Anterior cingulate cortex (tissue), 58 donors: ENCODE measurements at places on chromosomes 5 and 9.

DNA sequence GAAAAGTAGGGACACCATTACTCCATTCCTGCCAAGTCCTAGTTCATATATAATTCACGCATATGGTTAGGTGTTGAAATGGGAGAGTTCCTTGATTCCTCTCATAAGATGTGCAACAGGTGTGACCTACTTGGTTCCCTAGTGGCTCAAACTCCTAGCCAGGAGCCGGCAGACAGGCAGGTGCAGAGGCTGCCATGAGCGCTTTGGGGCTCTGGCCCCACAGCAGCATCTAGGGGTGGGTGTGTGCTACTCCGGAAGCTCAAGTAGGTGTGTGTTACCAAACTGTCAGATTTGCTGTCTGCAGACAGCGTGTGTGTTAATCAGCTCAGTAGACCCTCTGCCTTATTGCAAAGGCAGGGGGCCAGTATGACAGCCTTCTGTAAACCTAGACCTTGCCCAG, 1652.4 kb upstream of the ACO1 start:
- no peak for DNase-seq

DNA sequence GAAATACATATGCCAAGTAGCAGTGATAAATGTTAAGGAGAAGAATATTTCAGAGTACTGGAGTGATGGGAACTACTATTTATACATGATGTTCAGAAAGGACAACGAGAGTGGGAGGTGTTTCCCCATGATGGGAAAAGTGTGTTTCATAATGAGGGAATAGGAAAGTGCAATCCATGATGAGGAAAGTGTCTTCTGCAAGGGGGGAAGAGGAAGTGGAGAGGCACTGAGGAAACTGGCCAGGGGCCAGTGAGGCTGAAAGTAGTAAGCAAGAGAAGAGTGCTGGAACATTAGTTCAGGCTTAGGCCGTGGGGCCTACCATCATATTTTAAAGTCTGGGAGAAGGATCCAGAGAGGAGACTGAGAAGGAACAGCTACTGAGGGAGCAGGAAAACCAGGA, 327.2 kb downstream of the SLF1 start:
- DNase-seq: no peak

GRCh38 chr9:4442806-4443205, 47.5 kb upstream of the SLC1A1 start:
- DNase-seq: no peak

DNA sequence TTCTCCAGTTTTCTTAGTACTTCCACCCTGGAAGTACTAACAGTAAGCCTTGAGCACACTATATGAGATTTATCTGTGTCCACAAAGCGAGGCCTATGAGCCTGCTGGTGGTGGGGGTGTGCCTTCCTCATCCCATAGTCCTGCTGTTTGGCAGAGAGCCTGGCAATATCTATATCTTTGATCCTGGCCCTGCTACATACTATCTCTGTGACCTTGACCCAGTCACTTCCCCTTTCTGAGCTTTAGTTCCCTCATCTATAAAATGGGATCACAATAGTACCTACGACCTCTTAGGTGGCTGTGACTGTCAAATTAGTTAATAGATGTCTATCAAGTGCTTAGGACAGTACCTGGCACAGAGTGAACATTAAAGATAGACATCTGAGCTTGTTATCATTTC, 114.6 kb upstream of the SAP30L start:
- no peak for DNase-seq

- no peak for DNase-seq
Measured at GRCh38 chr9:69759021-69759420, 790 bp downstream of the PTAR1 start.

- no peak for DNase-seq
Measured at GRCh38 chr5:179870403-179870903, 11.8 kb upstream of the MRNIP start.

DNA sequence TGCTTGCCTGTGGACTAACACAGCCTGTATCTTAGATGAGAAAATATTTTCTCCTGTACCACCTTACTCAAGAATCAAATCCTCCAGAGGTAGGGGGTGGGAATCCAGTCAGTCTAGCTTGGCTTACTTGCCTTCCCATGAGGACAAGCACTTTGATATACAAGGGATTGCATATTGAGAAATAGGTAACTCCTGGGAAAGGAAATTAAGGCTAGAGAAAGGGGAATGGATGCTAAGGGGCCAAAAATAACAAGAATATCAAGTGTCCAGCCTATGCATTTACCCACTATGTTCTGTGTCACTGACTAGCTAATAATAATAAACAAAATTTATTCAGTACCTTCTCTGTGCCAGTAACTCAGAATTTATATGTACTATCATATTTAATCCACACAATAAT, 21.4 kb upstream of the SNX2 start:
- DNase-seq: no peak

GRCh38 chr5:3449481-3449880, 146.2 kb upstream of the IRX1 start:
- DNase-seq: no peak

- DNase-seq: no peak
Measured at GRCh38 chr9:107268560-107268959, 14.5 kb upstream of the RAD23B start.

DNA sequence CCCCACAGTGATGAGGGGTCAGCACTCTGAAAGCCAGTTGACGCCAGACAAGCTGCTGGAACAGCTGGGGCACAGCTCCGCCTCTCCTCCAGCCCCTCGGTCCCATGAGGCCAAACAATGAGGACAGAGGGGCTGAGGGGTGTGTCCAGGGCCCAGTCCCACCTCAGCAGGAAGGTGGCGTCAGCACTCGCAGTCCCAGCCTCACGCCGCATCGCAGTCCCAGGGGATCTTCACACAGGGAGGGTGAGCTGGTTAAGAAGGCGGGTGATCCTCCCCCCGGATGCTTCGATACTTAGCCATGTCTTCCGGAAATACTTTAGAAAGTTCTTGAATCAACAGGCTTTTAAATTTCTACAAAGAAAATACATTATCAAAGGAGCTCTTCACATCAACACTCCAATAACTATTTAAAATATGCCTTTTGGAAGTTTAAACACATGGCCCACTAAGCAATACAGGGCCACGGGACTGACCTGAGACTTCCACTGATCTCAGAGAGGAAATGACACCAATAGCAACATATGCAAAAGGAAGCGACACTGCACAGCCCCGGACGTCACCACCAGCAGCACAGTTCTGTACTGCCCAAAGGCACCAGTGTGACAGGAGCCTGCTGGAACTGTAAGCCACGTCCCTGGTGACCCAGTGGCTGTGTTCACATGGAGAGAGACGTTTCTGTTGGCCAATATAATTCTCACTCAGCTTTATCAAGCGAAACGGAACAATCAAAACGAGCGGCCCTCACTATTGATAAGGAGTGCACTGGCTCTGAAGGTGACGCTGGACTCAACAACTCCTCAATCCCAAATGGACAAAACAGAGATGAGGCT, 5.9 kb downstream of the MED10 start:
- DNase-seq: no peak

- DNase-seq: no peak
Measured at GRCh38 chr5:7878381-7878873, 9.5 kb downstream of the MTRR start.

GRCh38 chr9:134522502-134522848, 119.1 kb upstream of the COL5A1 start:
- DNase-seq: no peak

- no peak for DNase-seq
Measured at GRCh38 chr5:168162464-168162863, 129.0 kb upstream of the WWC1 start.

DNA sequence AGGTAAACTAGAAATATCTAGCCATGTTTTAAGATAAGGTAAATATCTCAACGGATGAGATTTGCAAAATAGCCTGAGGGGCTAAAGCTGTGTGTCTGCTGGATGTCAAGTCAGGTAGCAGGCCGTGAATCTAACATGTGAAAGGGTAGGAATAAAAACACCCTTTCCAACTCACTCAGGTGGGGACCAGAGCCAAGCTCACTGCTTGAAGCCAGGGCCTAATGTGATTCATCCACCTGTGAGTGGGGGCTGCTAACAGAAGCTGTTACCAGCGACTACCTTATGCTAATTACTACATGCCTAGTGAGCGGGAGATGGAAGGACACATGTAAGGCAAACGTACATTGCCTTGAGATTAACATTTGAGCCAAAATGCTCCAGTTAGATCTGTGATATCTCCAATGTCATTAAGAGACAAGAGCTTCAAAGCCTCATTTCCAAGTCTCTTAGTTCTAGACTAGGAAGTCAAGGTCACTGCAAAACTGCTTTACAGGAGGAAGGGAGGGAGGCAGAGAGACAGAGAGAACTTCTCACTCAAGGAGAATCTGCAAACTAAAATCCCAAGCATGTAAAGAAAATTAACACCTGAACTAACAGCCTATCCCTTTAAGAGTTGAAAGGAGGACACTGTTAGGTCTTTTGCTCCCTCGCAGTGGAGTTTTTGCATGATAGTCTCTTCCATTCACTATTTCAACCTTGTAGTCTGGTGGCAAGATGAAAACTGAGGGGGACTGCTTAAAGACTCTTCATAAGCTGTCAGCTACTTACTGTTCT, 141.6 kb upstream of the RPS23 start:
- no peak for DNase-seq

DNA sequence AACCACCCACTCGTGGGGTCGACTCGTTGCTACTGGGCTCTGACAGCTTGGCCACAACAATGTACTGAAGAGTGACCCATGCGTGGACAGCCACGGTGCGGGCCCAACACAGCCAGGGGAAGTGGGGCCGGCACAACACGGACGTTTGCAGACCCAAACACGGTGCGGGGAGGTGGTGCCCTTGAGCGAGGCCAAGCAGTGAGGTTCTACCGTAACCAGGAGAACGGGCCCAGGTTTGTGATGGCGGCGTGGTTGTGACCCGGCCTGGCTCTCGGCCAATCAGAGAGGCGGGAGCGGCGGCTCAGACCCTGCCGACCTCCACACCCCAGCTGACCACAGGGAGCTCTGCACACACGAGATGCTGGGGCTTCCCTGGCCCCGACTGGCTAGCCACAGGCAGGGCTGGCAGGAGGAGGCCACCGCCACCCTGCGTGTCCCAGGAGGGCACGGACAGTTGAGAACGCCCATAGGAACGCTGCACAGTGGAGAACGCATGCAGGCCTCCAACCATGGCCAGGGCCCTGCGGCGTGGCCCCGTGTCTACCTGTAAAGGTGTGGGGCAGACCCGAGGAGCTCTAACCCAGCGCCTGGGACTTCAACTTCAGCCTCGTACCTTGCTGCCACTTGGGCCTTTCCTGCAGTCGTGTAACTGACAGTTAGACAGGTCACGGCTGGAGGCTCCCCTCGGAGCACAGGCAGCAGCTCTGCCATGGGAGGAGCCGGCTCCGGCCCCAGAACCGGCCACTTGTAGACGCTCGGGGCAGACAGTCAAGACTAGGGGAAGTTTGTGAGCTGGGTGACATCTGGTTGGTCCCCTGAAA, 13.7 kb downstream of the BRD3 start:
- DNase-seq: no peak

DNA sequence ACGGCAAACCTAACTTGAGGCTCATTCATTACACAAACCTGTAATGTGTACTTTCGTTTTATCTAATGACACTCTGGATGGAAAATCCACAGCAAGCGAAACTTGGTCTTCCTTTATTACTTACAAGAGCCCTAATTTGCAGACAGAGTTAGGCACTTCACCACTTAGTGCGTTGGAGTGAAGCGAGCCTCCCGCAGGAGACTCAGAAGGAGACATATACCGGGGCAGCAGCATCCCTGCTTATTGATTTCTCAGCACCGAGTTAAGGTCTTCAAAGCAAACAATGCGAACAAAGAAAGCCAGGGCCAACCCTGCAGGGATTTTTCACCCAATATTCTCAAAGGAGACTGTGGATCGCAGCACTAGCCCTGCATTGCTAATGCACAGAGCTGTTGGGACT, 28.6 kb downstream of the LSM11 start:
- DNase-seq: no peak

DNA sequence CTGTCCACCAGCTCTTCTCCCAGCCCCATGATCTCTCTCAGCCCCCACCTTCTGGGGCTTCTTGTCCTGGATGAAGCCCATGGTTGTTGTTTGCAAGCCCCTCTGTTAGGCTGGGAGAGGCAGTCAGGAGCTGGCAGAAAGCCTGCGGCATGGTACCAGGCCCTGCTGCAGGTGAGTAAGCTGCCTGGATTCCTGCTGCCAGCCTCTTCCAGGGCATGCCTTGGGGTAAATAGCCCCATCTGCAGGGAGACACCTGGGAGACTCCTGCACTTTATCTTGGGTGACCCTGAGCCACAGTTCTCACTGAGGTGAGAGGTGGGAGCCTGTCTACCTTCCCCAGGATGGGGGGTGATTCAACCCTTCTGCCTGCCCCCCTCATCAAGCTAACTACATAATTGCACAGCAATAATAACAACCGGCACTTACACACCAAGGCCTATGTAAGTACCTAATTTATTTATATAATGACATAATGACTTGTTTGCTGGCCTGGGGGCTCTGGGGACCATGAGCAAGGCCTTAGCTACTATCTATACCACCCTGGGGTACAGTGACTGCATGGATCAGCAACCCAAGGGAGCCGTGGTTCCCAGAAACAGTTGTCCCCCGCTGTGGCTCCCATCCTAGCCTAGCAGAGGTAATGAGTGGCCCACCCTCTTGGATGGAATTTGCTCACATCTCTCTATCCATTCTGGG, 116.0 kb downstream of the PSD2 start:
- no peak for DNase-seq

DNA sequence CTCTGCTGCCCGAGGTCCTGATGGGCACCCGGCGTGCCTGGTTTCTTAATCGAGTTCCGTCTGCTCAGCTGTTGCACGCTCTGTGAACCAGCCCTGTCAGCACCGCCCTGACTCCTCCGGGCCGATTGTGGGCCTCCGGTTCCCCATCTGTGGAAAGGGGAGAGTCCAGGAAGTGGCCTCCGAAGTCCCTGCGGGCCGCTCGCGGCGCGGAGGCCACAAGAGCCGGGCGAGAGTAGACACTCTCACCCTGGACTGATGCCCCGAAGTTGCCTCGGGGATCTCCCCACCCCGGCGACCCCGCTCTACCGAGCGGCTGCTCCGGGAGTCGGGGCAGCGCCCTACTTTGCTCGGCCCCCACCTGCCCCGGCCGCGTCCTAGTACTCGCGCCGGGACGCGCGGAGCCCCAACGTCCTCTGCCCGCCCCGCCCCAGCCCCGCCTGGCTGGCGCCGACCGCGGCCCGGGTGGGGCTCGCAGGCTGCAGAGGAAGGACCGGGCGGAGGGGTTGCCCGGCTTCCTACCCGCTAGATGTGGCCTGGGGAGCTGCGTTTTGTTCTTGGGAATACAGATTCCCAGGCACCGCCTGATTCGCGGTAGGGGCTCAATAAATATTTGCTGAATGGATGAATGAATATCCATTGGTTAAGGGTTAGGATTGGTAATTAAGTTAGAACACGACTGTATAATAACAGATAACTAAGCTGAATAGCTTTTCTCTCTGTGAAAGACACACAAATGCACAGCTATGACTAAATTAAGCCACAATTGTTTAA, 935 bp upstream of the ZNF367 start:
- DNase-seq: peak; percentile 53

DNA sequence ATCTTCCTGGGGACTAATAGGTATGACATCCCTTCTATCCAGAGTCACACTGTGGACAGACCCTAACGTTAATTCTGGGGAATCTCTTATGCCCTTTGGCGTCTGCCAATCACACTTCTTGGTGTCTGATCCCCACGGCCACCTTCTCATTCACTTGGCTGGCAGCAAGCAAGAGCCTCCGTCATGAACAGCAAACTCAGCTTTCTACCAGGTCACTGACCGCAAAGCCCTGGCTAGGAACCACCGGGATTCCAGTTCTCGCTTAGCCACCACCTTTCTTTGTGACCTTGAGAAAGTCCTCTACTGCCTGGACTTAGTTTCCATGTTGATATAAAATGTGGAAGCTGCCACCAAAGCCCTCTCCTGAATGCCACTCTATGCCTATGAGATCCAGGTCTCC, 67.7 kb upstream of the FCN1 start:
- DNase-seq: no peak

GRCh38 chr5:123700624-123701287, 188.8 kb downstream of the CSNK1G3 start:
- DNase-seq: no peak

- DNase-seq: no peak
Measured at GRCh38 chr5:1751864-1752822, 47.5 kb downstream of the MRPL36 start.
